ENCODE measurements at places on chromosomes 11 and 22.
A peak's percentile ranks its signal among the peaks of the same experiment; 100 is the strongest.

- DNase-seq, result no peak
These were observed 39.8 kb upstream of the CARS1 start for GRCh38 chr11:3096909-3097530.

- no peak for DNase-seq
These were observed 91.2 kb downstream of the UBASH3B start for GRCh38 chr11:122746611-122747244.

GRCh38 chr11:69288883-69289242 lies 5.1 kb upstream of the MYEOV start:
- DNase-seq, result no peak

- no peak for DNase-seq
These were observed 6.6 kb upstream of the RBM4 start for GRCh38 chr11:66631883-66632282.

DNA sequence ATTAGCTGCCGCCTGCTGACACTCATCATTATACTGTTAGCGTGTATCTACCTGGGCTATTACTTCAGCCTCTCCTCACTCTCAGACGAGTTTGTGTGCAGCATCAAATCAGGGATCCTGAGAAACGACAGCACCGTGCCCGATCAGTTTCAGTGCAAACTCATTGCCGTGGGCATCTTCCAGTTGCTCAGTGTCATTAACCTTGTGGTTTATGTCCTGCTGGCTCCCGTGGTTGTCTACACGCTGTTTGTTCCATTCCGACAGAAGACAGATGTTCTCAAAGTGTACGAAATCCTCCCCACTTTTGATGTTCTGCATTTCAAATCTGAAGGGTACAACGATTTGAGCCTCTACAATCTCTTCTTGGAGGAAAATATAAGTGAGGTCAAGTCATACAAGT lies 51.1 kb downstream of the PANX1 start:
- no peak for DNase-seq

GRCh38 chr22:48714231-48714630 lies 1113.4 kb downstream of the BRD1 start:
- DNase-seq, result no peak

DNA sequence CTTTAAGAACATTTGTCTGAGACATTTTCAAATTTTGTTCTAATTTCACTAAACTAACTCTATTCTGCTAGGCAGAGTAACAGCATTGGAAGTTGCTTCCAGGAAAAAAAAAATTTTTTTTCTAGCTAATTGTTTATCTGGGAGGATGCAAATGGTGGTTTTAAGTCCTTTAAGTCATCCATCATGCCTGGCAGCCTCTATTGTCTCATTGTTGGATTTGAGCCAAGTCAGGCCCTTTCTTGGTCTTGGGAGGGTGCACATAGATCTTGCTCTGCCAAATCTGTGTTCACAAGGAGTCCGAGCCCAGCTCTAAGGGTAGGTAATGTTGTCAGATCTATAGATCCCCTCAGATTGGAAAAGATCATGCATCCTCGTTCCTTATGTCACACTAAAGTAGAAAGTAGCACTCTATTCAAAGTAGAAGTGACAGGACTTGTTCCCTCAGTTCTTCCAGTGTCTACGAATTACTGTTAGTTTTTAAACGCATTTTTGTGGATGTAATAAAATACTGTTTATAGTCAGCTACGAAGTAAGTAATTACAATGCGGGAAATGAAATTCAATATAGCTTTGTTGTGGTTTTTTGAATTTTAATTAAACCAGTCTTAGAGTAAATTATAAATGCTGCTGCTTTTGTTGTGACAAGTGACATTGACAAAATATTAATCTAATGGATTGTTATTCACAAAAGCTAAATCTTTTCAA lies 166.0 kb upstream of the RASSF10 start:
- DNase-seq, result no peak

DNA sequence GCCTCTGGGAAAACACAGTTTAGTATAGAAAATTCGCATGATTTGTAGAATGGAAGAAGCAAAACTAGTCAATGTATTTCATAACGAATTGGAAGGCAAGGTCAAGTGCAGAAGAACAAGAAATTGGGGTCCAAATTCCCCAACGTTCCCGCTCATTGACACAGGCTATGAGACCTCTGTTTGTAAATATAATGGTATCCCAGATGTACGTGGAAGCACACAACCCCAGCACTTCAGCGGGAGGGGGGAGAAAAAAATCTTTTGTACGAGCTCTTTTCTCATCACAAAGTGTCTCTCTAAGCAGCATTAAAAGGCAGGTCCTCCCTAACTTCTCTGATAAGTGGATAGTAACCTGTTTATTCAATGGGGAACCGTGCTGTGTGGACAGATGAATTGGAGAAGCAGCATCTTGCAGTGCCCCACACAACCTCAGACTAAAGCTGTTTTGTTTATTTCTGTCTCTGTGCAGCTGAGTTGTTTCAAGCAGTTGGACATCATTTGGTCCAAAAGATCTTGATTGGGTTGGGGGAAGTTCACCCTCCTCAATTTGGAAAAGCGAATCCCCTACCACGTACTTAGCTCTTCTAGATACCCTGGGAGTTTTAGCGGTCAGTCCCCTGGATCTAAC lies 1.1 kb upstream of the GAB2 start:
- no peak for DNase-seq

DNA sequence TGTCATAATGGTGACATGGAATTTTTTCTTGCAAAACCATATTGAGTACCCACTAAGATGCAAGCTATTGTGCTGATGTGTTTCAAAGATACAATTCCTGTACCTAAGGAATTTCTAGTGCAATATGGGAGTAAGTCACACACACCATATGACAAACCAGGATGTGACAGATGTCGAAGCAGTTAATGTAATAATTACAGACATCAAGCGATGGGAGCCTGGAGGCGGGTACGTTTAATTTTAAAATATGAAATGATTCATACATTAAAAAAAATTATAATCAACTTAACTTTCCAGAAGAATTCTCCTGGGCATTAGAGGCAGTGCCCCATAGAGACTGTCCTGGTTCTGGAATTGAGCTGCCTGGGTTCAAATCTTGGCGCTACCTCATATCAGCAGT lies 6.0 kb downstream of the SYCE3 start:
- DNase-seq, result no peak

GRCh38 chr22:35538801-35539321 lies 1.8 kb upstream of the RASD2 start:
- no peak for DNase-seq

- peak; percentile 46 for DNase-seq
These were observed 8.4 kb upstream of the CCKBR start for GRCh38 chr11:6251120-6251733.

DNA sequence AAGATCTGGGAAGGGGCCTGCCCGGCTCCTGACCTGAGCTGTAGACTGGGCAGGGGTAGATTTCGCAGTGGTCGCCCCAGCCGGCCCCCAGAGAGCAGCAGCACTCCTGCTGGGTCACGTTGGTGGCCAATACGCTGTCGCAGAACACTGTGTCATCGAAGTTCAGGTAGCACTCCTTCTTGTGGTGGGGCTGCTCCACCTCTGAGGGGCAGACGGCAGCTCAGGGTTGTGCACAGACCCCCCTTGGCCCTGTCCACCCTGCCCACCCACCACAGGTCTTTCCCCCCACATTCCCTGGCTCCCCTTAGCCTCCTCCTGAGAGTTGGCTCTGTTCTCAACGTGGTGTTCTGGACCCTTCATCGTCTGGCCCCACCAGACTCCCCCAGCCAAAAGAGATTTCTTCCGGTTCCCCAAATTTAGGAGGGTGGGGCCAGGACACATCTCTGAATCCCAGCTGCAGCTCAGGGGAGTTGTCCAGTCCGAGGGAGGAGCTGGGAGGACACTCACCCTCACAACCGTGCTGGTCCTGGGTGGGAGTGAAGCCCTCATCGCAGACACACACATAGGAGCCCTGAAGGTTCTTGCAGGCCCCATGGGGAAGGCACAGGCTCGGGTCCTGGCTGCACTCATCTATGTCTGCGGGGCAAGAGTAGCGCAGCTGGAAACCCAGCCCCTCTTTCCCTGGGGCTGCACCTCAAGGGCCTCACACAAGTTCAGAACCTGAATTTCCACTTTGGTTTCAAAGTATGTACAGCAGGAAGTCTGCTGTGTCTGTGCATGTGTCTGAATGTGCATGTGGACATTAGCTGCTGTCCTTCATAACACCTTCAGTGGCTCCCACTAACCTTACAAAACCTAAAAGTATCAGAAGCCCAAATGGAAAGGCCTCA lies 16.5 kb downstream of the SCYL1 start:
- no peak for DNase-seq

DNA sequence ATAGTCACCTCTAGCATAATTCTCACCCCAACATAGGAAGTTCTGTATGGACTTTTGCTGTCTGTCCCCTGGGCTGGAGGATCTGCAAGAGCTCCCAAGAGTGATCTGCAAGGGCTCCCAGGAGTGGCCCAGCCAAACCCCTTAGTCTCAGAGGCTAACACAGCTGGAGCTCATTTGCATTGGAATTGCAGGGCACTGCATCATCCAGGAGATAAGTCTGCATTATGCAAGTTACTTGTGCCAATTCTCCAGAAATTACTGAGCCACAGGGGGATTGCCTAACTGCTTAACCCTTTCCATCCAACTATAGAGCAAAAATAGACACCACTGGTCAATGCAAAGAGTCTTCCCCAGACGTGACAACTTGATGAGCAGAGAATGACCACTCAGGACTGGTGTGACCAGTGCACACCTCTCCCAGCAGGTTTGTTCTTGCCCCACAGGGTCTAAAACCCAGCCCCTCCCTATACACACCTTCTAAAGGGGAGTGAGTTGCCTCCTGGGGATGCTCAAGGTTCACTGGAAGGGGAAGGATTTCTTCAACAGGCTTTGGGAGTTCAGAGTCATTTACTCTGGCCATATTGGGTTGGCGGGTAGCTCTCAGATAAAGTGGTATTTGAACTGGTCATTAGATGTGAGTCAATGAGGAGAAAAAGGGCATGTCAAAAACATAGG lies 38.4 kb downstream of the POU2AF3 start:
- no peak for DNase-seq

GRCh38 chr22:23909296-23909898 lies 15.2 kb downstream of the MIF start:
- no peak for DNase-seq

- no peak for DNase-seq
These were observed 135.2 kb downstream of the MAML2 start for GRCh38 chr11:96207459-96208449.

DNA sequence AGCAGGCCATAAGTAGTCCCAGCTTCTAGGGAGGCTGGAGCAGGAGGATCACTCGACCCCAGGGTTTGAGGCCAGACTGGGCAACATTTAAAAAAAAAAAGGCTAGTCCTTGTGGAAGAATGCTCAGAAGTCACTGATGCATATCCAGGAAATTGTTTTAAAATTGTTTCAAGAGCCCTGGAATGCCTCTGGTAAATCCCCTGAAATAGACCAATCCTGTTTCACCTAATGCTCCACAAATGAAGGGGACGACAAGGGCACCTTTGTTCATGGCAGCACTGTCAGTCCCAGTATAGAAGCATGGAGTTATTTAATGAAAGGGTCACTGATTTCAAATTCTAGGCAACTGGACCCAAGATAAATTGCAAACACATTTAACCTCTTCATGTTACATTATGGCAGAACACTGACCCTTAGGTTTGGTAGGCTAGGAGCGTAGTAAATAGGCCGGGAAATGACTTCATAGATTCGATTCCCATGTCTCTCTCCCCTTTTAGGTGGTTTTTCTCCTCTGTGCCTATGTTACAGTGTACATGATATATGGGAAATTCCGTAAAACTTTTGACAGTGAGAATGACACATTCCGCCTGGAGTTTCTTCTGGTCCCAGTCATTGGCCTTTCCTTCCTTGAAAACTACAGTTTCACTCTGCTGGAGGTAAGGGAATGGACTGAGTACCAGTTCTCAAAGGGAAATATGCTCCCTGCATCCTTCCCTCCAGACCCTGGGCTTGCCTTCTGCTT lies 11.4 kb downstream of the KDELR3 start:
- no peak for DNase-seq

DNA sequence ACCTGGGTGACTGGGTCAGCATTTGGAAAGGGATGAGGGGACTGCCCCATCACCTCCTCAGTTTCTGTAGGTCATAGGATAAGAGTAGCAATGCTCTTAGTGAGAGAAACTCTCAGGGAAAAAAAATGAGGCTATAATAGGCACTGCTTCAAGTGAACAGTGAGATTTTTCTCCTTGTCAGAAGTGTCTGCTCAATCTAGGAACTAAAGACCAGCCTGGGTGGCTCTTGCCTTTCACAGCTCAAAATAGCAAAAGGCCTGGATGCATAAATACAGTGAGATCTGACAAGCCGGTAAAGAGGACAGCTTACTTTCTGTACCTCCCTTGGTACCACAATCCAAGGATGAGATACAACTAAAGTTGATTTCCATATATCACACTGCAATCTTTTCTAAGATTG lies 205.6 kb upstream of the ANO5 start:
- no peak for DNase-seq

DNA sequence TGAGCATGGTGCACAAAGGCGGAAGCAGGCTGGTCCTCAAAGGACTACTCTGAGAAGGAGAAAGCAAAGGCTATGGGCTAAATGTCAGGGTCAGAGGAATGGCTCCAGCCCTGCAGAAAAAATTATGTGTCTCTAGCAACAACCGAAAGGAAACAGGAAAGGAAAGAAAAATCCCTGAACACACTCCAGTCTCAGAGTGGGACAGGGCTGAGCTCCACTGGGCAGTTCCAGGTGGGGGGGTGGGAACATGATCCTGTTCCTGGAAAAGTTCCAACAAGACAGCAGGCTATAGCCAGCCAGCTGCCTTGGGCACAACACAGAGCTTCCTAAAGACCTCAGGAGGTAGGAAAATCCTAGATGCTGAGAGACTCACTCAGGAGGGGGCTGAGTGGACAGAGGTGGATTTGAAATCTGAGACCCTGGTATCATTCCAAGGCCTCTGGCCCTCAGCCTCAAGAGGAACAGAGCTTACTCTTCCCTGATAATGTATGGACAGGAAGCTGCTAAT lies 1088.2 kb downstream of the TBC1D22A start:
- no peak for DNase-seq

DNA sequence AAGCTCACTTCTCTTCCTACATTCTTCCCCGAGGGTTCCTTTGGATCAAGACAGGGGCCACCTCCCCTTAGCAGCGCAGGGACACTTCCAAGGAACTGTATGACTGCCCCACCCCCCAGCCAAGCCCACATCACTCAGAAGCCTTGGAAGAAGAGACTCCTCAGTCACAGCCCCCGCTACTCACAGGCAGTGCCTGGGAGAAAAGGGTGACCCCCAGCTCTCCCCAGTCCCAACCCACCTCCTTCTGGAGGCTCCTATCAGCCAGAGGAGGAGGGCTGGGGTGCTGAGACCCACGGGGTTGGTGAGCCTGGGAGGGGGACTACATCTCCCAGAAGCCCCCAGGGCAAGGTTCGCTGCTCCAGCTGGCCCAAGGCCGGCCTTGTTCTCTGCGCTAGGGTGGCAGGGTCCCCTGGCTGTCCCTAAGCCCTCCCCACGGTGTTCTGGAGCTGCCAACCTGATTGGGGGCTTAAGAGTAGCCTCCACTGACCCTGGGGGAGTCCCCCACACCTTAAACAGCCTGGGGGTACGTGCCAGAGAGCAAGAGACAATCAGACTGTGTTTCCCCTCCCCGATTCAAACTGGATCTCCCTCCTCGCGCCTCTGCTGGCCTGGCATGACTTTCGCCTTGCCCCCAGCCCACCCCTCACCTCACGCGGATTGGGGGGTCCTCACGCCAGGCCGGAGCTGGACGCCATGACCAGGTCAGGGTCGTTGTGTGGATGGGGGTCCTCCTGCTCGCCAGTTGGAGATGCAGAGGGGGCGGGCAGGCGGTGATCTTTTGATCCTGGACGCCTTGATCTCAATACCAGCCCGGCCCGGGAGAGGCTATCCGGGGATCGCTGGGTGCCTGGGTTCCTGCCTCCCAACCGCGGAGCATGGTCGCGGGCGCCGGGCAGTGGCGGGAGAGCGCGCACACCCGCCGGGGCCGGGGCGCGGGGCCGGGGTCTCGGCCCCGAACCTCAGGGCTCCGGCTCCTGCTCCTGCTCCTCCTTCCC lies 838 bp downstream of the BCL9L start:
- DNase-seq, result no peak

- DNase-seq, result no peak
These were observed 51.6 kb upstream of the TCF20 start for GRCh38 chr22:42321908-42322561.
